ENCODE measurements at places on chromosomes 1 and 21. TPM values are rescaled to one million over a fixed set of nuclear protein-coding genes. Genes with fewer than 3 reads are reported as not detected.

Gene SLC6A17
- total RNA-seq: not detected

Gene LRP8
- total RNA-seq: 71.7 TPM

Gene KIAA1614
- total RNA-seq: 0.37 TPM

Gene ASCL5
- not detected for total RNA-seq

Gene AIRE
- total RNA-seq: 2.0 TPM

Gene CTSS
- total RNA-seq: 100 TPM

Gene ZNF648
- not detected for total RNA-seq

Gene NBPF6
- 0.39 TPM for total RNA-seq

Gene KCNK1
- 1.2 TPM for total RNA-seq

Gene MYOCOS
- 0.29 TPM for total RNA-seq

Gene HES4
- total RNA-seq: 0.39 TPM

Gene ARMH1
- total RNA-seq: 35.7 TPM

Gene TBX19
- total RNA-seq: 3.0 TPM

Gene NFASC
- 0.12 TPM for total RNA-seq

Gene SLAMF9
- not detected for total RNA-seq

Gene GCSAML
- total RNA-seq: not detected

Gene INSRR
- 0.63 TPM for total RNA-seq

Gene ZMYND12
- not detected for total RNA-seq

Gene PHC2
- total RNA-seq: 41.4 TPM

Gene RGS7
- not detected for total RNA-seq

Gene EFNA1
- not detected for total RNA-seq
